SHP77 (cell line): ENCODE measurements at places on chromosomes 3 and 15.

- DNase-seq = no peak
These were observed 100.1 kb downstream of the ZNF609 start for GRCh38 chr15:64560501-64560900.

DNA sequence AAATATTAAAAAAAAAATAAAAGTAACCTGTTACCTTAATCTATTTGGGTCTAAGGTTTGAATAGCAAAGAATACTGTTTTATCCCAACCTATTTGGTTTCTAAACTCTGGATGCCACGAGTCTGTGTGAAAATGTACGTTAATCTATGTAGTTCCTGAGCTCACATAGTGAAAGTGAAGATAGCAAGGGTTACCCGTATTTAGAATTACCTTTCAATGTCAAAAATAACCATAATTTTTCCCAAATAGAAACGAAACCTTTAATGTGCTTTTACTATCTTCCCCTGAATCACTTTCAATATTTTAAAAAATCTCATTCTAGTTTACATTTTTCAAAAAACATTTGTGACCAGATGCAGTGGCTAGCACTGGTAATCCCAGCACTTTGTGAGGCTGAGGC lies 5.8 kb upstream of the USP50 start:
- no peak for DNase-seq

DNA sequence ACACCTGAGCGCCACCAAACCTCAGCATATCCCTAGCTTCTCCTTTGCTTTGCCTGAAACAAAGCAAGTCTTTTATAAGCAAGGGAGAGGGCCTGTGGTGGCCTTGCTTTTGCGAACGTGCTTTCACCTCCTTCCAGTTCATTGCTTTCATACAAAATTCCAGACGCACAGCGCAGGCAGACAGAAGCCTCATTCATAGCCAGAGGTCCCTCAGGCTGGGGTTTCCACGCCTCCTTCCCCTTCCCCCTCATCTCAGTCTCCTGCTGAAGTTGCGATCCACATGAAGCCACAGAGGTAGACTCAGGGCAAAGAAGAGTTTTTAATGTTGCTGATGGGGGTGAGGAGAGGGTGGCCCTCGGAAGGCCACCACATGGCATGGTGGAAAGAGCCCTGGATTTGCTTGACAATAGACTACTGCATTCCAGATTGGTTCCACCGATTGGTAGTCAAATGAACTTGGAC lies 59.4 kb upstream of the FLNB start:
- no peak for DNase-seq

DNA sequence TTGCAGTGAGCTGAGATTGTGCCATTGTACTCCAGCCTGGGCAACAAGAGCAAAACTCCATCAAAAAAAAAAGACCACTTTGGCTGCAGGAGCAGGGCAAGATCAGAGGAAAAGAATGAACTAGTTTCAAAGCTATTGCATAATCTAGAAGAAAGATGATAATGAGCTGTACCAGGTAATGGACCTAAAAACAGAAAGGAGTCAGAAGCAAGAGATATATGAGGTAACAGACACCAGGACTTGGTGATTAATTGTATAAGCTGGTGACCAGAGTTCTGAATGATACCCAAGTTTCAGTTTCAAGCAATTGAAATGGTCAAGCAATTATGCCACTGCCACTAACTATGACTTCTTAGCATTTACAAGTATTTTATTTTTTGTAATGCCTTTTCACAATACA lies 2.9 kb downstream of the POLQ start:
- DNase-seq = no peak

DNA sequence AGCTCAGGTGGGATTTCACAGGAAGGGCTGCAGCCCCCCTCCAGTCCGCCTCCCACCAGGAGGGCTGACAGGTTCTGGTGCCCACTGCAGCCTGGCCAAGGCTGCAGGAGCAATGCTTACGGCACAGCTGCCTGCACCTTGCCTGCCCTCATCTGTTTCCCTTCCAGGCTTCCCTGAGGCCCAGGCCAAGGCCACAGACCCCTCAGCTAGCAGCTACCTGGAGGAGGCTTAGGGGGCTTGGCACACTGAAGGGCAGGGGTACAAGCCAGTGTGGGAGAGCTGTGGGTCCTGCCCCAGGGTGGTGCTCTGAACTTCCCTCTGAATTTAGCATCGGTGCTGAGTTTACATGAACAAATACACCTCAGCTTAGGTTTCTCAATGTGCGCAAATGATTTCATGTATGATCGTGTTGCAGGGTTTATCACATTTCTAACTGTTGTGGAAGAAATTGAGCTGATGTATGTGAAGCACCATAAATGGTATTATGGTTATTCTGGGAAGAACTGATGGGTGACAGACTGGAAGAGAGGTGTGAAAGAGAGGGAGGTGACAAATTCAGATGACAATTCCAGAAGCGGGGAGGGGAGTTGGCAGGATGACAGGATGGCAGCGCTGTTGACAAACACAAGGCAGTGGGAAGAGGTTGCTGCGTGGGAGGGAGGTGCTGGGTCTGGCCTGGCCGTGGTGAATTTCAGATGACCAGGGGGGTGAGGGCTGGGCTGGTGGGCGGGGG lies 6.1 kb downstream of the RHCG start:
- no peak for DNase-seq

DNA sequence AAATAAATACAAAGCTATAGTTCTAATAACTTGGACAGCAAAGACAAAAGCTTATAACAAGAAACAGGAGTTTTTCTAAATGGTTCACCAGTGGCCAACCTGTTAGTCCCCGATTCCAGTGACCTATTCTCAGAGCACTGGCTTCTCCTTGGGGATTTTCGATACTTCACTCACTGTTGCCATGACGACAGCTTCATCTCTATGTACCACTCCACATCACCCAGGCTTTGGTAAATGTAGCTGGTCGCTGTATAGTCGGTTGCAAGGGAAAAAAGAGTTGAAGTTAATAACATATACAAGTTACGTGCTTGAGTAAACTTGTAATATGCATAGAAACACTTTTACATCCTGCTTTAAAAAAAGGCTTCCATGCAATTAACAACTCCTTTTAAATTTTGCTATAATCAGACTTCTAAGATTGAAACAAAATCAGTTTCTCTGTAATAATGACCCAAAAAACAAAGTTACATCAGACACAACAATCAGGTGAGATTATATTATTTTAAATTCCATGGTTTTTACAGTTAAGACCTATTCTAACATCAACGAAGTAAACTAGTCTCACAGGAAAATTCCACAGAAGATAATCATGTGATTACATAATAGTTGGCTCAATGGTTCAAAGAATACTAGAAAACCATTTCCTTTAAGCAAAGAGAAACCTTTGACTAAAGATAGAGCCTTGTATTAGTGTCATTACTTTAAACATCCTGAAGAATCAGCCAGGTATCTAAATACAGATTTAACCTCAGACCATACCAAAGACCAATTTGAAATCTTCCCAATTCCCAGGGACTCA lies 2.9 kb downstream of the CCNL1 start:
- DNase-seq = no peak

- peak; percentile 85 for DNase-seq
These were observed 46.0 kb downstream of the KLF13 start for GRCh38 chr15:31372635-31373091.

GRCh38 chr3:31848163-31848818 lies 132.8 kb downstream of the OSBPL10 start:
- no peak for DNase-seq

DNA sequence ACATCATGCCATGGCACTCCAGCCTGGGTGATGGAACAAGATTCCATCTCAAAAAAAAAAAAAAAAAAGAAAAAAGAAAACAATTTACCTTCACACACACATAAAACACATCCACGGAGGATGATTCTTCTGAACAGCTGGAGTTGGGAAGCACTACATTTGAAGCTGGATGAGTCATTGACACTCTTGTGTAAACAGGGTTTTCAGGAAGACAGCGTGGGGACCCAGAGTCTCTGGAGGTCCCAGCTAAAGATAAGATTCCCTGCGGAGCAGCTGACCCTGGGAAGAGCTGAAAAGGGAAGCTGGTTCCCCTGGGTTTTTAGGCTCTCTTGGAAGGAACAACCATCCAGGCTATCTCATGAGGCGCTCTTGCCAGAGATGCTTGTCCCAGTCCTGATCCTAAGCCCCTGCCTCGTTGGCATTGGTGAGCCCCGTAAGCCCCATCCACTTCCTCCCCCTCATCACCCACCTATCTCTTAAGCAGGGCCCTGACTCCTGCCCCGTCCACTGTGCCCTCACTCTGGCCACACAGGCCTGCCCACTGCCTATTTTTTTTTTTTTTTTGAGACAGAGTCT lies 32.0 kb upstream of the FURIN start:
- DNase-seq = peak; percentile 24

DNA sequence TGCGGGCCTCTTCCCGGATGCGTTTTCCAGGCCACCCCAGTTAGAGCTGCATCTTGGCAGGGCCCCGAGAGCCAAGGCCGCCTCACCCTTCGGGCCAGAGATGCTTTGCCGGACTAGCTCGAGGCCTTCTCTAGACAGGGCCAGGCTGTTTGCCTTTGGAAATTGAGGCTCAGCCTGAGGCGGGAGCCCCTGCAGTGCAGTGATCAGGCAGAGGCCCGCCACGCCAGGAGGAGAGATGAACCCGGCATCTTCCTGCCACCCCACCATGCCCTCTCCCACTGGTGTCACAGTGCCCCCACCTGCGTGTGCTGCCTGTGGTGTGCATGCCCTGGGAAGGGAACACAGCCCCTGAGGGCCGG lies 8.9 kb upstream of the ROPN1B start:
- DNase-seq = no peak
